ENCODE measurements at places on chromosomes 5 and 9.

GRCh38 chr9:2502760-2503159 lies 118.8 kb upstream of the VLDLR start:
- peak; percentile 79 for DNase-seq

DNA sequence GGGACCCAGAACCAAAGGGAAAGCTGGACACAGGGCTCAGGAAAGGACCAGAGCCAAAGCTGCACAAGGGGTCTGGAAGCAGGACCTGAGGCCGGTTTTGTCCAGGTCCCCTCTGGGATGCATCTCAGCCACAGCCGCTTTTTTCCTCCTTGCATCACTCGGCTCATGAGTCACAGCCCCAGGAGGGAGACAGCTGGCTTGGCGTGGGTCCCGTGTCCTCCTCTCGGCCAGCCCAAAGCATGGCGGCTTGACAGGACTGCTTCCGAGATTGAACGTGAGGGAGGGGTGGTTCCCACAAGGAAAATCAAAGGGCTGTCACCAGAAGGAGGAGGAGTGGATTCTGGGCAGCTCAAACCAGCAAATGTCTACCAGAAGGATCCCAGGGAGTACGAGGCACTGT lies 56.7 kb upstream of the CPLX2 start:
- DNase-seq = peak; percentile 89

DNA sequence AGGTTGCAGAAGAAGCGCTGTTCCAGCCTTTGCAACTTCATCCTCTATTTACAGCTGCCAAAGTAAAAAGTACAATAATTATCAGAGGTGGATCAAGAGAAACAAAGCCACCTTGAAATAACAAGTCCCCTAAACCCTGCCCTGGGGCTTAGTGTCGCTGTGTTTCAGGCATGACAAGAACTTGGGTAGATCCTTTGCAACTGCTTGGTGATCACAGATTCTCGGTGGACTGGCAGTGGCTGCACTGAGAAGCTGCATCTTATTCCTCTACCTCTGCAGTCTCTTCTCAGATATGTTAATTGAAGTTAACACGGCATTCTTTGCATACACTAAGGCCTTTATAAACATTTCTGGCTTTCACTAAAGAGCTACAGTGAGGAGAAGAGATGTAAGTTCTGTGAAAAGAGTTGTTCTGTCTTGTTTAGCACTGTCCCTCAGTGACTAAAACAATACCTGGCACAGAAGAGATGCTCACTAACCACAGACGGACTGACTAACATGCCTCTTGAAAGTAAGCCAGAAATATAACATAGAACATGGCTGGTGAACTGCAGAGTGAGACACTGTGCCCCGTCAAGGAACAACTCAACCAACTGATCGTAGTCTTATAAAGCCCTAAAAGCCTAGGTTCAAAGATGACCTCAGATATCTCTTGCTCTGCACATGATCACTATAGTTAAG lies 144.2 kb downstream of the MLLT3 start:
- peak; percentile 66 for DNase-seq

DNA sequence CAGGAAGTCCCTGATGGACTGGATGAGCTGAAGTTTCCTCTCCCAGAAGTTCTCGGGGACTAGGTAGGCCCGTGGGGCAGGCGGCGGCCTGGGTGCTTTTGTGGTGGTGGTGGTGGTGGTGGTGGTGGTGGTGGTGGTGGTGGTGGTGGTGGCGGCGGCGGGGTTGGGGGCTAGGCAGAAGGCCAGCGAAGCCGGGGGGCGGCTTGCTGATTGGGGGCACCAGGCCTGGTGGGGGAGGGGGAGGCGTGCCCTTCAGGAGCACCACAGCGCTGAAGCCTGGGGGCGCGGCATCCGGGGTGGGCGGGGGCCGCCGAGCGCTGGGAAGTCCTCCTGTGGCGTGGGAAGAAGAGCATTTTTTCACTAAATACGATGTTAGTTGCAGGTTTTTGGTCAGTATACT lies 26.9 kb downstream of the SPATA31C1 start:
- no peak for DNase-seq

DNA sequence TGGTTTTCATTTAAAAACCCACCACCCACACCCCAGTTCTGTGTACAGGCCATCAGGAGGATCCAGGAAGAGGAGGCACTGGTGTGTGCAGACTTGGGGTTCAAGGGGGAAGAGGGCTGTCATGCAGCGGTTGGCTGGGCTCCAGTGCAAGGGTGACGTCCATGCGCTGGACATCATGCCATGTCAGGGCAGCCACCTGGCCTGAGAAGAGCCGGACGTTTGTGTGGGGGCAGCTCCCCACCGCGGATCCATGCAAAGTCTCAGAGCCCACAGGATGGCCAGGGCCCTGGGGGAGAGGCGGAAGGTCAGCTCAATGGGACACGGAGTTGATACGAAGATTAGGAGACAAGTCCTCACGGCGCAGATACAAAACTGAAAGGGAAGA lies 11.1 kb downstream of the BRD9 start:
- no peak for DNase-seq

- DNase-seq = peak; percentile 87
Observed at GRCh38 chr5:104189031-104189430, 626.4 kb upstream of the NUDT12 start.

GRCh38 chr5:98341038-98342032 lies 432.1 kb upstream of the RGMB start:
- no peak for DNase-seq

GRCh38 chr9:15622318-15622971 lies 69.6 kb downstream of the CCDC171 start:
- peak; percentile 13 for DNase-seq

- peak; percentile 58 for DNase-seq
Observed at GRCh38 chr9:16883586-16883985, 13.1 kb upstream of the BNC2 start.

GRCh38 chr5:155886311-155887031 lies 440.5 kb upstream of the SGCD start:
- DNase-seq = peak; percentile 5

DNA sequence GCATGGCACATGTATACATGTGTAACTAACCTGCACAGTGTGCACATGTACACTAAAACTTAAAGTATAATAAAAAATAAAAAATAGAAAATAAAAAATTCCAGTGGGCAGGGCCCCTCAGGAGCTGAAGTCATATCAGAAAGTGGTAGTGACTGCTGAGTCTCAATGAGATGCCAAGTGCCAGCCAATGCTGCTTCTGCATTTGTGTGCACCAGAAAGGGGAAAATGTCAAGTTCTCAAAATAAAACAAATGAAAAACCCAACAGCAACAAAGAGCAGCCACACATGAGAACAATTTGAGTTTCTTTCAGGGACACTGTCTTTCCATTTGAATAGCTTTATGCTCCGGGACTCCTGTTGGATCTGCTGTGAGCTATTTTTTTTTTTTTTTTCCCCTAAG lies 117.2 kb upstream of the CCDC112 start:
- DNase-seq = no peak

DNA sequence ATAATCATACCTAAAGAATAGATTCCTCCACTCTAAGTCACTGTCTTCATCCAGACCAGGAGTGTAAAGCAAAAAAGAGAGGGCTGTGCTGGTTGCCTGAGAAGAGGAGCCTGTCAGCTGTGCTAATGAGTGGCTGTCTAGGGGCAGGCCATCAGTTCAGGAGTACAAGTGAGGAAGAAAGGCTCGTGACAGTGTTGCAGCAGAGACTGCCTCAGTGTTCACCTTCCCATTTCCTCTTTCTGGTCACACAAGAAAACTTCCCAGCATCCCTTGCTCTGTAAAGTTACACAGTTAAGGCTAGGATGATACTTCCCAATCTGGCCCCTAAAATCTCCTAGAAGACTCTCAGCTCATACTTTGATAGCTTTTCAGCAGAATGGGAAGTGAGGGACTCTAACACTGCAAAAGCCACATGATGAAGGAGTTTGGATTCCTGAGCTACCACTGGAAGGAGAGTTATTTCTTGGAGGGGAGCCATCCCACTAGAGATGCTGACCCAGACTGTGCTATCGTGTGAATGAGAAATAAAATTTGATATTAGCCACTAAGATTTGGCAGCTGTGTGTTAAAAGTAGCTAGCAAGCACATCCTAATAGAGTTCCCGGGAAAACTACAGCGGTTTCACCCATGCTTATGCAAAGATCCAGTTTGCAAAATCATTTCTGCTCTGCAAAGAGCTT lies 67.1 kb downstream of the ADAMTS12 start:
- DNase-seq = peak; percentile 88

DNA sequence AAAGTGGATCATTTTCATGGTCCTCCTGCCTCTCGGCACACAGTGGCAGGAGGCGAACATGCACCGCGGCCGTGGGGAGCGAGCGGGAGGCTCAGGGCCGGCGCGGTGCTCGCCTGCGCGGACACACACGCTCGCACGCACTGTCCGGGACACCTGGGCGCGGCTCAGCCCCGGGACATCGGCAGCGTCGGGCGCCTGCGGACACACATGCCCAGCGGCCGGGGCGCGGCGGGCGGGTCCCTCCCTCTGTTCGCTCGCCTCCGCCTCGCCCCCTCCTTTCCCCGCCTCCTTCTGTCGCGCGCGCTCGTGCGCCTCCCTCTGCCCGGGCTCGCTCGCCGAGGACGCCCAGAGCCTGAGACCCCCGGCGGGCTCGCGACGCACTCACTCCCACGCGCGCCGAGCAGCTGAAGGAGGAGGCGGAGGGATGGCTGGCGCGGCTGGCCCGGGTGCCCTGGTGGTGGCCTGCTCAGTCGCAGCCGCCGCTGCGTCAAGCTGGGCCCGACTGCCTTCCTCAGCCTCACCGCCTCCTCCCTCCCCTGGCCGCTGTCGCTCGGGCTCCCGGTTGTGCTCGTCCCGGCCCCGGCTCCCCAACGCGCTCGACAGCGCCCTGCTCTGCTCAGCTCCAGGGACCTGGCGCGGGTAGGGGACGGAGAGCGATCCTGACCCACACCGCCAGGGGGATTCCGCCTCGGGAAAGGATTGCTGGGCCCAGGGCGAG lies at the start of gene FRMD3:
Gene FRMD3, minus strand, starts transcription at position 230 of the 718 bp plus-strand sequence. Its CDS starts 170 bp downstream, at position 60.
- peak; percentile 87 for DNase-seq

DNA sequence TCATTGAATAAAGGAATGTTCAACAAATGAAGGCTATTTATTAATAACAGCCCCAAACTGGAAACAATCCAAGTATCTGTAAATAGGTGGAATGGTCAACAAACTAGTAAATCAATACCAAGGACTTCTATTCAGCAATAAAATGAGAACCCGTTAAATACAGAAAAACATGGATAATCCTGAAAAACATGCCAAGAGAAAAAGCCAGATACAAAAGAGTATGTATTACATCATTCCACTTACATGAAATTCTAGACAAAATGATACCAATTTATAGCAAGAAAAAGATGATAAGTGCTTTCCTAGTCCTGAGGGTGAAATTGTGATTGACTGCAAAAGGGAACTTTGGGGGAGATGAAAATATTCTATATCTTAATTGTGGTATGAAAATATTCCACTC lies 3.1 kb downstream of the PJA2 start:
- DNase-seq = no peak

- no peak for DNase-seq
Observed at GRCh38 chr9:137778914-137779313, 98.7 kb upstream of the CACNA1B start.

DNA sequence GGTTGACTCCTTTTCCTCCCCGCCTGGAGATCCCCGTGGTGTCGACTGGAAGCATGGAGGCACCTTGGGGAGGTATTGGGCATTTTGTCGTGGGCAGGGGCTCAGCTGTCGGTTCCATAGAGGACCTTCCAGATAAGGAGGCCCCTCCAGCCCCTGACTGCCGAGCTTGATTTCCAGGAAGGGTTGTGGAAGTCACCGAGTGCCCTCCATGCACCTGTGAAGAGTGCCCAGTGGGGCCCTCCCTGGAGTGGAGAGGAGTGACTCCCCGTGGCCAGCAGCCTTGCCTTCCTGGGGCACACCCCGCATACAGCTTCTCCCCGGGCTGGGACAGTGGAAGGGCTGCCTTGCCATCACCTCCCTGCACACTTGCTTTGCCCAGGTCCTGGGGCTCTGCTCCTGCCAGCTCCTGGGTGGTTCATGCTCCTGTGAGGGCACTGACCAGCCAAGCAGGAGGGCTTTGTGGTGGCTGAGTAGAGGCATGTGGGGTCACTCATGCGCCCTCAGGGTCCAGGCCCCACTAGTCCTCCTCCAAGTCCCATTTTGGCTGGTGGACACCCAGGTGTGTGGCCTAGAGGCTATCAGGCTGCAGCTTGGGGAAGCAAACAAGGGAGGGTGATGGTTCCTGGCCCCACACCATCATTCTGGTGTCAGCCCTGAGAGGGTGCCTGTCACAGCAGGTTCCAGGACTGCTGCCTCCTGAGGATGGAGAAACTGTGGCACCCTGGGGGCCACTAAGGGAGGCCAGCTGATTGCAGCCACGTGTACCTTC lies 133.0 kb downstream of the WNK2 start:
- DNase-seq = no peak

DNA sequence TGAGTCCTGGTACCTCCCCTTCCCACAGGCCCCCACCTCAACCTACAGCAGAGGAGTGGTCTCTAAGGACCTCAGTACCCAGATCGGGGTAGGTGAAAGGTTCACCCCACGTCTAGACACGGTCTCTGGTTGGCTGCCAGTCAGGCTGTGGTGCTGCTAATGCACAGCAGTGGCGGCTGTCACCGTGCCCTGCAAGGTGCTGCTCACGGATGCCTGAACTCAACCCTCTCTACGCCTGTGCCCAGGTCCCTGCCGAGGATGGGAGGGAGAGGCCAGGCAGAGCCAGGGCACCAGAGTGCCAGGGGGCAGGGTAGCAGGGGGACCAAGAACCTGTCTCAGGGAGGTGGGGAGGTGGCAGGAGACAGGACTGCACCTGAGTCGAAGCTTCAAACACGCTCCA lies 14.3 kb downstream of the IER5L start:
- DNase-seq = no peak

- DNase-seq = peak; percentile 35
Observed at GRCh38 chr9:109062543-109062942, 49.2 kb upstream of the CTNNAL1 start.

DNA sequence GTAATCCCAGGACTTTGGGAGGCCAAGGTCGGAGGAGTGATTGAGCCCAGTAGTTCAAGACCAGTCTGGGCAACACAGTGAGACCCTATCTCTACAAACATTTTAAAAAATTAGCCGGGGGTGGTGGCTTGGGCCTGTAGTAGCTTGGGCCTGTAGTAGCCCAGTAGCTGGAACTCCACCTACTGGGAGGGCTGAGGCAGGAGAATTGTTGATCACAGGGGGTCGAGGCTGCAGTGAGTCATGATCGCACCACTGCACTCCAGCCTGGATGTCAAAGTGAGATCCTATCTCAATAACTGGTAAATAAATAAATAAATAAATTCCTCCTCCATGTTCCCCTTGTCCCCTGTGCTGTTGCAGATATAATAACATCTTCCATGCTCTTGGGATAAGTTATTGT lies 14.3 kb downstream of the VCAN start:
- DNase-seq = no peak

- no peak for DNase-seq
Observed at GRCh38 chr5:156920861-156921431, 42.1 kb downstream of the TIMD4 start.

GRCh38 chr5:15807248-15807647 lies 307.3 kb downstream of the FBXL7 start:
- no peak for DNase-seq

DNA sequence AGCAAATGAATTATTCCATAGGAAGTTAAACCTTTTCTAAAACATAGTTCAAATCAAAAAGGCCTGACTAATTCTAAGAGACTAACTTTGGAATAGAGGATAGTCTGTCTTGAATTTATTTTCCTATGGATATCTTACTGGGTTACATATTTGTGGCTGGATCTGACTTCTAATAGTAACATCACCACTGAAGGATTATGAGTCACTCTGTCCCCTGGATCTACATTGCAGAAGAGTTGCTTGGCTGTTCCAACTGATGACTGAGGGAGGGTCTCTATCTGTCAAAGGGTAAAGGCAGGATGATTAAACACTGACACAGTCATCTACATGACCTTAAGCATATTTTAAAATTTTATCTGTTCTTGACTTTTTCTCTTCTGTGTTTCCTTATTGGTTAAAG lies 119.6 kb upstream of the FST start:
- DNase-seq = peak; percentile 84

GRCh38 chr5:79229357-79230174 lies 6.4 kb upstream of the JMY start:
- peak; percentile 69 for DNase-seq

GRCh38 chr9:124660341-124660801 lies 110.7 kb downstream of the NR6A1 start:
- DNase-seq = peak; percentile 76

Data from M059J (cell line).